ENCODE measurements at places on chromosomes 5 and 9.

- DNase-seq = no peak
Measured at GRCh38 chr9:3511551-3511950, 14.2 kb downstream of the RFX3 start.

DNA sequence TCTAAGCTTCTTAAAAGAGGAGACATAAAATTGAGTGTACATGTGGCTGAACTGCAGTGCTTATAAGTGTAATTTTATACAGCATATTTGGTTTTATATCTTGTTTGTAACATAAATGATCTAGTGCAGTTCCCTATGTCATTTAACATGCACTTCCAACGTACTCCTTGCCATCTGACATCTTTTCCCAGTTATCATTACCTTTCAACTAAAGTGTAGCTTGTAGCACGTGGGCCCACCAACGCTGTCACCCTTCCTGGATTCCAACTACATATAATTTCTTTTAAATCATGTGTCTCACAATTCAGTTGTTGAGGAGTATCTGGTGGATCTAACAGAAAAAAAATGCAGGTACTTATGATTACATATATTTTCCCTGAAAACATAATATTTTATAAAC, 50.1 kb downstream of the LIFR start:
- no peak for DNase-seq

DNA sequence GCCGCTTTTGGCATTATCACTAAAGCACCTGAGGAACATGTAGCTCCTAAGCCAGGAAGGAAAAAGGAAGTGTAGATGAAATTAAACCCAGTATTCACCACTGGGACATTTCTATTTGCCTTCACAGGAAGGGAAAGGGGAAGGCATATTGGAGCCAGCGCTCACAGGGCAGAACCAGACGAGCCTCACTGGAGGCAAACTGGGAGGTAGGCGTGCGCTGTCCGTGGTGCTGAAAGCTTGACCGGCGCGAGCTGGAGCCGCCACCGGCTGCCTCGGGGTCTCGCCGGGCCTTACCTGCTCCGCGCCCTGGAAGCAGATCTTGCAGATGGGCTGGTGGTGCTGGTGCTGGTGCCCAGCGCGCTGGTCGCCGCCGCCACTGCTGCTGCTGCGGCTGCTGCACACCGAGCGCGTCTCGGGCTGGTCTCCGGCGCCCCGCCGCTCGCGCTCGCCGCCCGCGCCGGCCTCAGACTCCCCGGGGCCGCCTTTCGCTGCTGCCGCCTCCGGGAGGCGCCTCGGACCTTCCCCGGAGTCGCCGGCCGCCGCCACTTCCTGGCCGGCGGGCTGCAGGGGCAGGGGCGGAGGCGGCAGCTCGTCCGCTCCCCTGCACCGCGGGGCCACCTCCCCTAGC, 732 bp downstream of the MARCHF11 start:
- peak; percentile 22 for DNase-seq

- no peak for DNase-seq
Measured at GRCh38 chr5:139961435-139962157, 81.5 kb downstream of the NRG2 start.

DNA sequence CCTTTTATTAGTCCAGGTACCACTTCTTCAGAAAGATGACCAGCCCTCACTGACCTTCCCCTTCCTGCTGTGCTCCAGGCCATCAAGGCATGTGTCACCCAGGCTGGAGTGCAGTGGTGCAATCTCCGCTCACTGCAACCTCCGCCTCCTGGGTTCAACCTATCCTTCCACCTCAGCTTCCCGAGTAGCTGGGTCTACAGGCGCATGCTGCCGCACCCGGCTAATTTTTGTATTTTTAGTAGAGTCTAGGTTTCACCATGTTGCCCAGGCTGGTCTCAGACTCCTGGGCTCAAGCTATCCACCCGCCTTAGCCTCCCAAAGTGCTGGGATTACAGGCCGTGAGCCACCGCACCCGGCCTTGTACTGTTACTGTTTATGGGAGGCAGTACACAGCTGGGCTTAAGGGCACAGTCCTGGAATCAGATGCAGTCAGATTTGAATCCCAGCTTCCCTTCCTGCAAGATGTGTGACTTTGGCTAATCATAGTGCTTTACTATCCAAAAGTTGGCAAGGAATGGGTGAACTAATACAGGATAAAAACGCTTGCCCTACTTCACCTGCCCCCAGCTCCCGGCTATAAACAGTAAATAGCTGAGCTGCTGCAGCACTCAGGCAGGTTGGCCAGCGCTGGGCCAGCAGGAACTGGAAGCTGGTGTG, 483 bp upstream of the EIF4EBP3 start:
- no peak for DNase-seq

All from activated T-cell treated with anti-CD3 and anti-CD28 coated beads, Interleukin-2, amount 50 U/mL, for 1 hour (primary cell).